Kidney (tissue), 22 donors: ENCODE measurements at places on chromosomes 7 and 10. TPM values are rescaled to one million over a fixed set of nuclear protein-coding genes. Genes with fewer than 3 reads are reported as not detected.

- no peak for DNase-seq
These were observed 14.1 kb downstream of the NUDCD3 start for GRCh38 chr7:44476313-44476712.

Gene THSD7A
- total RNA-seq: 24.3 TPM

DNA sequence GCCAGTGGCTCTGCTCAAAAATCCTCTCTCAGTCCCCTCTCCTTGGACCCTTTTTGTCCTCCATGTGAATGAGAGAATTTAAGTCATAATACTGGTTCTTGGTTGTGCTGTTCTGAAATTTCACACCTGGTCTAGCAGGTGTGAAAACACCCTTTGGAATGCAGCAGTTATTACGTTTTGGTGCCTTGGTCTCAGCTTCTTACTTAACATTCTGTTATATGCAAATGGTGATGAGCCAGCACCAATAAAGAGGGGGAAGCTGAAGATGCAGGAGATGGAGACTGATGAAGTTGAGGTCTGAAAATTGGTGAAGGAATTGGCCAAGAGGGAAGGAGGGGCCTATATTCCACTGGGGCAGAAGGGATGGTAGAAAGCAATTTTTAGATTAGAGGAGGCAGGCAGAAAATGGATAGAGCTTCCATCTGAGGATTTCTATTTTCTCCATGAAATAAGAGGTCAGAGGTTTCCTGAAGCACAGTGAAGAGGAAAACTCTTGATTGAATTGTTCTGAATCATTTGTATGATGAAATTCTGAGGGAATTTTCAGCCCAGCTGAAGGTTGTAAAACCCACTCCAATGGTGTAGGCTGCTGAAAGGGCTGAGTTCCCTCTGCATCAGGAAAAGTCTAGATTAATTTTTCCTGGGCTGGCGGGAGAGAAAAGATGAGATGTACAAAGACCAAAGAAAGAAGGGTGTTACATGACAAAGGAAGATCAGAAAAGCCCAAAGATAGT, 94.0 kb upstream of the FAM180A start:
- no peak for DNase-seq

- DNase-seq: no peak
These were observed 172.0 kb downstream of the ZEB1 start for GRCh38 chr10:31490858-31491504.

GRCh38 chr10:30430544-30431298, 3.3 kb upstream of the MAP3K8 start:
- DNase-seq: no peak

GRCh38 chr7:78083476-78084120, 285.0 kb downstream of the PHTF2 start:
- no peak for DNase-seq

DNA sequence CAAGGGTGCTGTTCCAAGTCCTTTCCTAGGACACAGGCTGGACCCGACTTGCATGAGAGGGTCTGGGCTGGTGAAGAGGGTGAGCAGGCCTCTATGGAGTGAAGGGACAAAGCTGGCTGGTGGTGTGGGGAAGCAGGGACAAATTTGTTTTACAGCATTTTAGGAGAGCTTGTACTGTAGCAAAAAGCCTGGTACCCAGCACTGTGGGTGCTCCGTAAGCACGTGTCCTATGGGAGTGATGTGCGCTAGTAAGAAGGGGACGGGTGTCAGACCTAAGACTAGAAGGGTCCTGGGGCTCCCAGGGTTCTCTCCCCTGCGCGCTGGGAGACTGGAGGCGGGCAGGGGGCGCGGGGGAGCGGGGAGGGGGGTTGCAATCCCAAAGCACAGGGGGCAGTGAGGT, 391 bp downstream of the NOBOX start:
- no peak for DNase-seq

Gene HABP2
- total RNA-seq: 25.6 TPM

DNA sequence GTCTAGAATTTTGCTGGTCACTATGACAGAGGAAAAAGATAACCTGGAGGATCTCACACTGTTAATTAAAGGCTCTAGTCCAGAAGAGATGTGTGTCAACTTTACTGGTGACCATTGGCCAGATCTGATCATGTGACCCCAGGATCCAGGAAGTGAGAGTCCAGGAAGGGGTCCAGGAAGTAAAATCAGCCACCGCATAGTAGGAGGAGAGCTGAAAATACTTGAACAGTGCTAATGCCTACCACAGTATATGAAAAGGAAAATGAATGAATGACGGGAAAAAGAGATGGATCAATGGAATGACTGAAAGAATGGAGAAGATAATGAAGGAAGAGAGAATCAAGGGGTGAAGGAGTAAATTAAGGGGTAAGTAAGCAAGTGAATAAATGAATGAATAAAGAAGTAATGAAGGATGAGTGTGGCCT, 415.3 kb downstream of the RPS24 start:
- no peak for DNase-seq

DNA sequence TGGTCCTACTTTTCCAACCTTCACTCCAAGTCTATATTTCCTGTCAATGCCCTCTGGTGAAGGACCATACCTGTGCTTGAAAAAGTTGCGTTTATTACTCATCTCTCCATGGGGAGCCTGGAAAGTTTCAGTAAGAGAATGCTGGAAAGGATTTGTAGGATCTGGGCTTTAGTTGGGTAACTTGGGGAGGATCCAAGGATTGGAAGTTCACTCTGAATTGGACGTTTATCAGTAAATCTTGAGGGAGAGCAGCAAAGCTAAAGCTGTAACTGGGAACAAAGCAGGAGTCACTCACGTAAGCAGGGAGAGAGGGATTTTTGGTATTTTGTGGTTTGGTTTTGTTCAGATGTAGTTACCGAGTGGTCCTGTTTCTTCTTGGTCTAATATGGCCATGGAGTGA, 51.4 kb upstream of the NPVF start:
- no peak for DNase-seq

DNA sequence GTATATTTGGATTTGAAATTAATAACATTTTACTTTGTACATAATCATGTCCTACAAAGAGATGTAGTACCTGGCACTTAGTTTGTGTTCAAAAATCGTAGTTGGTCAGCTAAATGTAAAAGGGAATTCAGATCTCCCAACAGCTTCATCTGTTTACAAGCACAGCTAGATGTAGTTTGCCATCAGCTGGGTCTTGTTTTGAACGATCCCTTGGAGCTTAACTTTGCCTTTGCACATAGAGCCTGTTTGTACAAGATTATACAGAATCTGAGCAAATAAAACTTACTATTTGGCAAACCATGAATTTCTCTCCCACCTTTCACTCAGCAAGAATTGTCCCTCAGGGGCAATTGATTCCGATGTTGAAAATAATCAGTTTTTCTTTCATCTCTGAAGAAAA, 36.1 kb upstream of the ADD3 start:
- DNase-seq: no peak

GRCh38 chr7:114956702-114957101, 34.8 kb downstream of the MDFIC start:
- DNase-seq: no peak

Gene HOXA9
- total RNA-seq: 36.8 TPM

Gene ZNF117
- 12.6 TPM for total RNA-seq
